ENCODE measurements at places on chromosomes 13 and 19. TPM values are rescaled to one million over a fixed set of nuclear protein-coding genes. Genes with fewer than 3 reads are reported as not detected.
A peak's percentile ranks its signal among the peaks of the same experiment; 100 is the strongest.

ZNF536 gene
- total RNA-seq, result 4.1 TPM

DNA sequence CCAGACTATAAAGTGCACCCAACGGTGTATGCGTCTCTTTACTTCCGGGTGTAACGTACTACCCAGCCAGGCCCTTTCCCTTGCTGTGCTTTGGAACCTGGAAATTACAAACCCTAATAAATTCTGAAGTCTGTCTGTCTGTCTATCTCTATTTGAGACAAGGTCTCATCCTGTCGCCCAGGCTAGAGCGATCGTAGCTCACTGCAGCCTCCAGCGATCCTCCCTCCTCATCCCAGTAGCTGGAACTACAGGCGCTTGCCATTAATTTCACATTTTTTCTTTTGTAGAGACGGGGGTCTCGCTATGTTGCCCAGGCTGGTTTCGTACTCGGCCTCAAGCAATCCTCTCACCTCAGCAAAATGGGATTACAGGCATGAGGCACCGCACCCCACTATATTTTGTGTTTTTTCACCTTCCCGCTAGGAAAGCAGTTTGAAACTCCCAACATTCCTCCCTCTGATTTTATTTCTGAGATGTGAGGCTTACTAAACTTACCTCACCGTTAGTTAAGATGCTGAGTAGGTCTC, 469 bp upstream of the RNF6 start:
- no peak for DNase-seq

- DNase-seq, result no peak
Observed at GRCh38 chr13:40514802-40515201, 151.6 kb downstream of the FOXO1 start.

GPR12 gene
- total RNA-seq, result not detected

- DNase-seq, result no peak
Observed at GRCh38 chr19:45793876-45794275, 1.2 kb upstream of the DMWD start.

FFAR2 gene
- 33.5 TPM for total RNA-seq

IGFL1 gene
- total RNA-seq, result not detected

UBE2L5 gene
- not detected for total RNA-seq

- no peak for DNase-seq
Observed at GRCh38 chr13:43113603-43114002, 90.2 kb downstream of the DNAJC15 start.

BAX gene
- 130 TPM for total RNA-seq

GRCh38 chr13:74575729-74576125, 441.5 kb upstream of the KLF12 start:
- peak; percentile 87 for DNase-seq

IZUMO2 gene
- total RNA-seq, result not detected

GRCh38 chr19:17873786-17874757, 2.3 kb downstream of the SLC5A5 start:
- peak; percentile 84 for DNase-seq

DNA sequence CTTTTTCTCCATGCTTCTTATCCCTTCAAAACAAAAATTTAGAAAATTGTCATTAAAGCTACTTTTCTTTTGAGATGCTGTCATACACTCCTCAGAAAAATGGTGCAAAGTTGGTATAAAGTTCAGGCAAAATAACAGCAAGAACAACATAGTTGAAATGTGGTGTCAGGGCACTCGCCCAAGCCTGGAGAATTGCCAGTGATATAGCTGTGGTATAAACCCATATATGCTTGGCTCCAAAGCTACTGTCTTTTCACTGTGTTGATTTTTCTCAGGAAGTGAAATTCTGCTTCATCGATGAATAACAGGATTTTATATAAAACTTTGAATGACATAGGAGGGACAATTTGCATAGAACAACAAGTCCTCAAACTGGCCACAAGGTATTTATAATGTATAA, 2532.9 kb downstream of the PCDH9 start:
- DNase-seq, result no peak

DNA sequence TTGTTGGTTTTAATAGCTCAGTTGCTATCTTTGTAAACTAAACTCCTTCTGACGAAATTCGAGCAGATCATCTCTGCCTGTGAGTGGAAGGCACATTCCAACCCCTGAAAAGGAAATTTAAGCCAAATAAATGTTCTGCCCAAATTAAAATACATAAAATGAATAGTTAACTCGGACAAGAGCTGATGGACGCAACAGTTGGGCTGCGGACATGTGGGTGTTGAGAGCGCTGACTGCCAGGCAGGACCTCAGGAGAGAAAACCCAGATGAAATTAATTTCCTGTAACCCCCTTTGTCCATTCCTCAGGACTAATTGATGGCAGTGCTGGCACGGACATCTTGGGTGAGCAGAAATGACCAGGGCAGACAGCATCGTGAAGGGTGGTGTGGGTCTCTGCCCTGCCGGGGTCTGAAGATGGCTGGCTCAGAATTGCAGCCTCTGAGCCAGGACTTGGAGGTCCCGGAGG, 86.5 kb downstream of the TSHZ3 start:
- DNase-seq, result no peak

GRCh38 chr13:75566658-75567057, 17.1 kb downstream of the UCHL3 start:
- no peak for DNase-seq

GRCh38 chr19:30049226-30049625, 107.2 kb downstream of the URI1 start:
- DNase-seq, result no peak

DNA sequence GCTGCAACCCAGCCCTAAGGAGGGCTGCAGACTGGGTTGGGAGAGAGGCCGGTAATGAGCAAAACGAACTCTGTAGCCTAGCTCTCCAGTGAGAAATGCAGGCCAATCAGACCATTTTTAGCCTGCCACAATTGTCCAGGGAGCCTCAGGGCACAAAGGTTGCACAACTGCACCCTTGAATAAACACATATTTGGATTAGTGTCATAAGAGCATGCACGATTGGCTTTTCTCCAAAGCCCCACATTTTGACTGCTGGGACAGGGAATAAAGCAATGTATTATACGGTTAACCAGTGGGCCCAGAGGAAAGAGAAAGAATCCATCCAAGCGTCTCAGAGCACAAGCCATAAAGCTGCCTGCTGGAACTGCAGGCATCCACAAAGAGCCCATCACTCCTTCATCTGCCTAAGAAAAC, 729.4 kb upstream of the SGCG start:
- DNase-seq, result no peak

DNA sequence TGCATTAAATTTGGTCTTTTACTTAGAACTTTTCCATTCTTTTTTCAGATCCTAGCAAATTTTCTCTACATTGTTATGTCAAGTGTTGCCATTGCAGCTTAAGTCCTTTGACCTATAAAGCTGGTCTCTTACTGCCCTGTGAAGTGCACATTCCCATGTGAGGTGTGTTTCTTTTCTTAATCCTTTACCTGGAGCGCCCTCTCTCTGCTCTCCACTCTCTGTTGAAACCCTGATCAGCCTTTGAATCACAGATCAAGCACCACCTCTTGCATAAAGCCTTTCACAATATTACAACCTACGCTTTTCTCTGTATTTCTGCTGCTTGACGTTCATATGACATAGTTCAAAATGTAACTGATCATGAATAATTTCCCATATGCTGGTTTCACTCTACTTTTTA, 84.8 kb downstream of the PCDH17 start:
- DNase-seq, result no peak
